Activated CD8-positive, alpha-beta memory T cell treated with anti-CD3 and anti-CD28 coated beads for 4 hours (primary cell): ENCODE measurements at places on chromosomes 16 and 17.

- no peak for DNase-seq
These were observed 202.9 kb upstream of the IRX3 start for GRCh38 chr16:54489225-54490111.

GRCh38 chr17:20702692-20703091 lies 123.2 kb downstream of the CDRT15L2 start:
- no peak for DNase-seq

- no peak for DNase-seq
These were observed 451.5 kb downstream of the NPIPA7 start for GRCh38 chr16:16830401-16830800.

DNA sequence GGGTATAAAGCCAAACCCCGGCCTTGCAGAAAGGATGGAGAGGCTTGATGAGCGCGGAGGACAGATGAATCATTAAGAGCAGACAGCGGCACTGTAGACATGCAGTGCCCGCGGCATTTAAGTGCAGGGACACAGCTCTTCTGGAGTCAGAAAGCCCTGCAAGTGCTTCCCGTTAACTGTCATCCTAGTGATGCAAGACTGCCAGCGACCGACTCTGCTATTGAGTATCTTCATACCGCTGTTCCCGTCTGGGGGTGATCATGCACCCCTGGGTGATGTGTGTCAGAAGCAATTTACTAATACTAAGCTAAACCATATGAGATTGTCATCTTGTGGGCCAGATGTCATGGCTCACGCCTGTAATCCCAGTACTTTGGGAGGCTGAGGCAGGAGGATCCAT lies 101.0 kb downstream of the ABCC6 start:
- DNase-seq, result no peak

DNA sequence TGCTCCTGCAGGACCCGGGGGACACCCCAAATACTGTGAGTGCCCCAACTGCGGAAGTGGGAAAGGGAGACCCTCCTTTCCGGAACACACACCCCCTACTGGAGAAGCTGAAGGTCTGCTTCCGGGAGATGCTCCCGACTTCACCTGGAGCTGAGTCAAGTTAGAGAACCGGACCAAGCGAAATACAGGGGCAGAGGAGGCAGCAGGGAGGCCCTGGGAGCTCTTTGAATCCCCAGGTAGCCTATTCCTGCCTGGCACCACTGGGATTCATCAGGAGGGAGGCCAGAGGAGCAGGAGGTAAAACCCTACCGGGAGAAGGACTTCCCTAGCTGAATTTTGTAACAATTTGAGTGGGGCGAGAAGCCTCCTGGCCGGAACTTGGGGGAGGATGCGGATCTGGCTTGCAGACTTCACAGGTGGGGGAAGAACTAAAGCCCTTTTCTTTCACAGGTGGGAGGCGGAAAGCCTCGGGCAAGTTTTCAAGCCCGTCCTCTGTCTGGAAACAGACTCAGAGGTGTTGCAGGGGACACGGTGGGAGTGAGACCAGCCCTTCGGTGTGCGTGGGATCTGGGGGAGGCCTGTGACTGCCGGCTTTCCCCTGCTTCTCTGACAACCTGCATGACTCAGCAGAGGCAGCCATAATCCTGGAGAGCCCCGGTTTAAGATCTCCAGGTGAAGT lies 22.4 kb upstream of the TEKT1 start:
- DNase-seq, result peak; percentile 10
